ENCODE measurements at places on chromosomes 6 and 20.

DNA sequence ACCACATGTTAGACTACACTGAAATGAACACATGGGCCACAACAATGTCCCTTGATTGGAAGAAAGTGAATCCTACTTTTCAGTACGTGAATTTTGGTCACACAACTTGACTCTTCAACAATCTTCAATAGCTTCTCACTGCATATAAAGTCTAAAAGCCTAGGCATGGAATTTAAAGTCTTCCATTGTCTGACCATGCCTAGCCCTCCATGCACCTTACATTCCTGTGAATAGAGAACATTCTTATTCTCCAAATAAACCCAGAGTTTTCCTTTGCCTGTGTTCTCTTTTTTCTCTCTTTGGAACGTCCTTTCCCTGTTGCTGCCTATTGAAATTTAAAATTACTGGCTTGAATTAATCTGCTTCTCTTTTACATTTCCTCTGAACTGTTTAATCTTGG, 207.5 kb downstream of the ASCC3 start:
- no peak for DNase-seq

DNA sequence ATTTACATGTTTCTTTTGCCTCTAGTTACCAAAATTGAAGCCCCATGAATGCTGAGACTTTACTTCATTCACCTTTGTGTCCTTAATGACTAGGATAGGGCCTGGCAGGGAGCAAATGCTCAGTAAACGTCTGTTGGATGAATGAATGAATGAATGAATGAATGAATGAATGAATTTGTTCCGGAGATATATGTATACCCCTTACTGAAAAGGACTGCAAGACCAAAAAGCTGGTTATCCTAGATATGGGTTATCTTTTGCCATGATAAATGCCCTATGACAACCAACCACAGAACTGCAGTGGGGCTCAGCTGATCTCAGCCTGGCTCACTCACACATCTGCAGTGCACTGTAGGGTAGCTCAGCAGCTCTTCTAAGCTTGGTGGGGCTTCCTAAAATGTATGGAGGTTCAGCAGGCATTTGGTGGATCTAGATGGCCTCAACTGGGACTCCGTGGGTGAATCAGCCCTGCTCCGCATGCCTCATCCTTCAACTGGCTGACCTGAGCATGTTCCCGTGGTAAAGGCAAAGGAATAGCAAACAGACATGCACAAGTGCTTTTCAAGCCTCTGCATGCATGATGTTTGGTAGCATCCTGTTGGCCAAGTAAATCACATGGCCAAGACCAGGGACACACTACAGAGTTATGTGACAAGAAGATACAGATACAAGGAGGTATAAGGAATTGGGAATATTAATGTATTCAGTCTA, 378.7 kb upstream of the SOX4 start:
- no peak for DNase-seq

DNA sequence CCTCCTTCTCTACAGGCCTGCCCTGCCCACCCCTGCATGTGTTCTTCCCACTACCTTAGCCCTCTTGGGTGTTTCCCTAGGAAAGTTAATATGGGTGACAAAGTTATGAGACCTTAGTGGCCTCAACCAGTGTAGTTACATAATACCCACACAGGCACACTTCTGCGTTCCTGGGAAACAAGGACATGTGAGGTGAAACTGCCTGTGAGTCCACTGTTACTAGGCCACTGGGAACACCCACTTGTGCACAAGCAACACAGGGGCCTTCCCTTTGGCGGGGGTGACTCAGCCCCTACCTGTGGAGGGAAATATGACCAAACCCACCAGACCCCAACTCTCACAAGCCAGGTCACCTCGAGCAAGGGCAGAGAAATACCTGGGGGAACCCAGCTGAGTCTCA, 12.8 kb downstream of the PI16 start:
- no peak for DNase-seq

GRCh38 chr6:105900125-105900937, 185.8 kb upstream of the PRDM1 start:
- DNase-seq, result no peak

DNA sequence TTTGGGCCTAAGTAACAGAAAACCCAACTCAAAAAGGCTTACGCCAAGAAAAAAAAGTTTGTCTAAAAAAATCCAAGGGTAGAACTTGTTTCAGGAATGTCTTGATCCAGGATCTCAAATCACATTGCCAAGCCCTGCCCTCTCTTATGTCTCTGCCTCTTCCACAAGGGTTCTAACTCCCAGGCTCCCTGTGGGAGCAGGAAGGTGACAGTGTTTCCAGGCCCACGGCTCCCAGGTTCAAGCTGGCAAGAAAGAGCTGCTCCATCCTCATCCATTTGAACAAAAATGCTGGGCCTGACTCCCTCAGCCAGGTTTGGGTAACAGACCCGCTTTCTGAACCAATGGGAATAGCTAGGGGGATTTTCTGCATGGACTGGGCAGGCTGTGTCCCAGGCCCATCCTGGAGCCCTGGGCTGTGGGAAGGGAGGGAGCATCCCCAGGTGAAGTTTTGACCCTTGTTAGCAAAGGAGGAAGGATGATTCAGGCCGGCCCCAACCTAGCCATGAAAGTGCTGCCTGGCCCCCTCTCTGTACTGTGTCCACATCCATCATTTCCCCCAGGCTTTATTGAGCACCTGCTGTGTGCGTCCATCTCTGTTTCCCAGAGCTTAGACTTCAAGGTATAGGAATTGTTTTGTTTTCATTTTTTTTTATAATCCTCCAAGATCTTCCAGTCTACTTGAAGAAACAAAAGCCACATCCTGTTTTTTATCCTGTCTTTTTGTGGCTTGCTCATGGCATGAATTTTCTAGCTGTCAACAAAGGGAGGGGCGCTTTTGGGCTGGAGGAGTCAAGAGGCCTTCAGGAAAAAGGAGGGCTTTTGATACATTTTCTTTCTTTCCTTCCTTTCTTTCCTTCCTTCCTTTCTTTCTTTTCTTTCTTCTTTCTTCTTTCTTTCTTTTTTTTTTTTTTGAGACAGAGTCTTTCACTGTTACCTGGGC, 159.8 kb downstream of the TFAP2C start:
- no peak for DNase-seq

- DNase-seq, result no peak
These were observed 501.0 kb upstream of the MAP3K7 start for GRCh38 chr6:91087908-91088307.

- DNase-seq, result peak; percentile 53
These were observed at the start of gene SLC2A10 for GRCh38 chr20:46709459-46710152. Gene SLC2A10 (plus strand): TSS chr20:46709649. CDS start chr20:46709737, 88 bp downstream.

DNA sequence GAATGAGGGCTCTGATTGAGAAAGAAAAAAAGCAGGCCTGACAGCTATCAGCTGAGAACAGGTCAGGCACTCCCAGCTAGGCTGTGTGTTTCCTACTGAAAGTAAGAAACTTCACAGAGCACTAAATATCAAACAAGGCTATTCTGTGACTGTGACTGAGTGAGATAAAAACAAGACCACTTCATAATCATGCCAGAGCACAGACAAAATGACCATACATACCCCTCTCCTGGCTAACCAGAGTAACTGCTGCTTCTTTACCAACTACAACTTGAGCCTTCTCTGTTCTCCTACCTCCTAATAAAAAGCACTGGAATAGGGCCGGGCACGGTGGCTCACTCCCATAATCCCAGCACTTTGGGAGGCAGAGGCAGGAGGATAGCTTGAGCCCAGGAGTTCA, 6.8 kb upstream of the BTN1A1 start:
- DNase-seq, result peak; percentile 52

DNA sequence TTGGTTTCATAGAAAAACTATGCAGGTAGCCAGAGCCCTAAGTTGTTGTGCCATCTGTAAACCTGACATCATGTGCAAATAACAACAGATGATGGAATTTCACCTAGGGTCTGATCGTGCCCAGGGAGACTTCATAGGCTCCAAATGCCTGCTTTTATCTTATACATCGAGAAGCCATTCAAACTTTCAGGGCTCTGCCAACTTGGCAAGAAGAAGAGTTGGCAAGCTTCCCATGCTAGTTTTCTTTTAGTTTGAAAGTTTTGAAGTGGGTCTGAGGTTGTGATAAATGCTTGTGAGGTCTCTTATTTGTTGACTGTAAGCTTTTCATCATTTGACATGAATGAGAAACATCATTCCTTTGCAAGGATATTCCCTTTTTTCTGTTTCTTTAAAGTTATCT, 175.4 kb upstream of the FLRT3 start:
- no peak for DNase-seq

DNA sequence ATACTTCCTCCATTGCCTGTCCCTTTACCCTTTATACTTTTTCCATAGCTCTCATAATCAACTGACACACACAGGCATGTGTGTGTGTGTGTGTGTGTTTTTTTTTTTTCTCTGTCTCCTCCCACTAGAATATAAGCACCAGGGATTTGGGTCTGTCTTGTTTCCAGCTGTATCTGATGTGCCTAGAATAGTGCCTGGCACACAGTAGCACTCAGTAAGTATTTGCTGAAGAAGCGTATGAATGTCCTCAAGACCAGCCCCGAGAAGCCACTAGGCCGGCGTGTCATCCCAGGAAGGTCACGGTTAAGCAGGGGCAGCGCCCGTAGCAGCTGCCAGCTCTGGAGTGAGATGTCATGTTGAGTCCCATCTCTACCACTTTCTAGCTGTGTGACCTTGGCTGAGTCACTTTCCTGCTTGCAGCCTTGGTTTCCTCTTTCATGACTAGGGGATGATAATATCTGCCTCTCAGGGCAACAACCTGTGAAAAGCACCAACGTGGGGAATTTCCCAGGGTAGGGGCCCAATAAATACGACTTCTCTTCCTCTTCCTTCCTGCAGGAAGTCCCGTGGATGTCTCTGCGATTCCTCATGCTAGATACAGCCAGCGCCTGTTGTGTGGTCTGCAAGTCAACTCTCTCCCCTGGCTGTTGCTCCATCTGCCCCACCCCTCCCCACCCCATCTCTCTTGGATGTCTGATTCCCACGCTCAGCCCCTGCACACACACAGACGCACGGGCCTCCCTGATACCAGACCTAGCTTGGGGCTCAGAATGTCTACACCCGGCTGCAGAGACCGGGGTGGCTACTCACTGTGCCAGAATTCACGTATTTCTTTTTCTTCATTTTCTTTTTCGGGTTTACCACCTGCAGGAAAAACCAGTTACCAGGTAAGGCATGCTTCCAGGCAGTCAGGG, 58.1 kb downstream of the RAB44 start:
- peak; percentile 40 for DNase-seq

GRCh38 chr20:1820138-1821079, 74.8 kb upstream of the SIRPA start:
- DNase-seq, result no peak

GRCh38 chr20:43721429-43722152, 5.2 kb downstream of the GTSF1L start:
- DNase-seq, result no peak

GRCh38 chr20:45919542-45920399, 7.8 kb upstream of the PLTP start:
- DNase-seq, result no peak

Data from HepG2 (cell line).